Stomach (tissue), 19 donors: ENCODE measurements at places on chromosomes 1 and 21. TPM values are rescaled to one million over a fixed set of nuclear protein-coding genes. Genes with fewer than 3 reads are reported as not detected.

Gene FAM72D
- 0.58 TPM for total RNA-seq

Gene ZMYM4
- total RNA-seq: 28.1 TPM

Gene S100A1
- total RNA-seq: not detected

Gene CD1D
- total RNA-seq: not detected

Gene GBP6
- not detected for total RNA-seq

Gene CASQ1
- not detected for total RNA-seq

Gene SPATA21
- not detected for total RNA-seq

Gene KIF14
- 0.43 TPM for total RNA-seq

Gene TCEA3
- total RNA-seq: 125 TPM

Gene LEPR
- 20.5 TPM for total RNA-seq

Gene BOLA1
- total RNA-seq: 11.3 TPM

Gene CFAP141
- total RNA-seq: not detected

Gene LORICRIN
- total RNA-seq: not detected

Gene SAMD11
- 4.6 TPM for total RNA-seq

Gene TACSTD2
- total RNA-seq: 41.1 TPM
